Upper lobe of right lung (tissue), 1 donor: ENCODE measurements at places on chromosomes 7 and 10.

- no peak for DNase-seq
Observed at GRCh38 chr7:123533929-123534382, 439 bp downstream of the IQUB start.

- DNase-seq: no peak
Observed at GRCh38 chr7:48154792-48155413, 16.4 kb upstream of the ABCA13 start.

GRCh38 chr7:104482362-104483037 lies 154.1 kb downstream of the LHFPL3 start:
- no peak for DNase-seq

GRCh38 chr7:158252081-158252836 lies 335.4 kb downstream of the PTPRN2 start:
- peak; percentile 54 for DNase-seq

- DNase-seq: no peak
Observed at GRCh38 chr7:86939197-86939814, 120.1 kb downstream of the ELAPOR2 start.

DNA sequence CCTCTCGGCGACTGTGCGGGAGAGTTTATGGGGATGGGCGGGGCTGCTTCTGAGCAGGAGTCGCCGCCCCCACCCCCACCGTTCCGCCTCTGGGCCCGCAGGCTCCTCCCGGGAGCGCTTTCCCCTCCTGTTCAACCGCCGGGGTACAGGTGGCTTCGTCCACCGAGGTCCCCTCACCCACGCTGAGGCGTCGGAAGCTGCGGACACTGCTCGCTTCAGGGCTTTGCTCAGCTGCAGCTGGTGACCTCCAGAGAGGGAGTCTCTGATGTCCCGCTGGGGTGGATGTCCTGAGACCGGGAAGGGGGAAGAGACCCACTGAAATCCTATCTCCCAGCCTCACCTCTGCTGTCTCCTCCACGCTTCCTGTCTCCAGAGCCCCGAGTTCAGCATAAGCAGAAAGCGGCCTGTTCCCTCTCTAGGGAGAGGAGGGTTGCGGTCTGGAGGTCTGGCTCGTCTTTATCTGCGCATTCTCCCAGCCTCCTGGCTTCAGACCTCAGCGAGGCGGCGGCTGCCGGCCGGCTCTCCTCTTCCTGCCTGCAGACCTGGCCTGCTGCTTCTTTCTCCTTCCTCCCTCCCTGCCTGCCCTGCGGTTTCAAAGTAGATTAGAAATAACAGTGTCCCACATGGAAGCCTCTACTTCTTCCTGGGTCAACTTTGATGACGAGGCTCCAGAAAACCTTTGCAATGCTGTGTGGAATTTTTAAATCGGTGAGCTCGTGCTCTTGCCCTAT lies 1.8 kb downstream of the CYP2E1 start:
- no peak for DNase-seq

DNA sequence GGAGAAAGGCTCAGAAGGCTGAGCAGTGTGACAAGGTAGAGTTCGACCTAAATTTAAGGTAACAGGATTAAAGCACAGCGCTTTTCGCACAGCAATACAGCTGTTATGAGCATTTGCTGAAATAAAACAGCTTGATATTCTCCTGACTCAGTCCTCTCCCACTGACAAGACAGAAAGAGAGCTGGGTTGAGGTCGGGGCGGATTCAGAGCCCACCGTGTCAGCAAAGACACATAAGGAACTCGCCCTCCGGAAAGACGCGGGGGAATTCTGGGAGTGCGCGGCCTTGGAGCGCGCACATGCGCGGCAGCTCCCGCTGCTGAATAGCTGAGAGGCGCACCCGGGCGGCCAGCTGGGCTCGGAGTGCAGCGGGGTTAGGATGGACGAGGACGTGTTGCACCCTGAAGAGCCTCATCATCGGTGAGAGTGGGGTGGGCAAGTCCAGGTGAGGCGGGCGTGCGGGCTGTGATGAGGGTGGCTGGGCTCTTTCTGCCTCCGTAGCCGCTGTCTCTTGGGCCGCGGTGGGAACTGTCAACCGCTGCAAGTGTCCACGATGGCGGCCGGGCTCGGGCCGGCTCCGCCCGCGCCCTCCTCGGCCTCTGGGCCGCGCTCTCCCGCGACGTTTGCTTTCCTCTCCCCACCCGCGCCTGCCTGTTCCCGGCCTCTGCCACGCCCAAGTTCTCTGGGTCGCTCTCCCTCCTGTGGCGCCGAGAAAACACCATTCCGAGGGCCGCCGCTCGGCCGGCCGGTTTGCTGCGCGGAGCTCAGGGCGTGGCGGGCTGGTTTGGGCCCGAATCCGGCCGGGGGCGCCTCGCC lies 120.6 kb downstream of the LYZL1 start:
- peak; percentile 91 for DNase-seq

DNA sequence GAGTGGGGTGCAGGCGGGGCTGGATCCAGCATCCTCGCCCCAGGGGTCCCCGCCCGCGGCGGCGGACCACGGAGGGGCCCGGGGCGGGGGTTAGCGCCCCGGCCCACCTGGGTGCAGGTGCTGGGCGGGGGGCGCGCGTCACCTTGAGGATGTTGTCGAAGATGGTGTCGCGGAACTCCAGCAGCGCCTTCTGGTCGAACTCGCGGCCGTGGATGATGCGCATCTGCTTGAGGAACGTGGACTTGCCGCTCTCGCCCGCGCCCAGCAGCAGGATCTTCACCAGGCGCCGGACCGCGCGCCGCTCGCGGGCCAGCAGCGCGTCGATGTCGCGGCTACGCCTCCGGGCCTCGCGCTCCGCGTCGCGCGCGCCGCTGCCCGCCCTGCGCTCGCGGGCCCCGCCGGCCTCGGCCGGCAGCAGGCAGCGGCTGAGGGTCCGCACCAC lies 376 bp downstream of the GNA12 start:
- DNase-seq: peak; percentile 77

- DNase-seq: peak; percentile 40
Observed at GRCh38 chr7:151264615-151265014, 16.1 kb upstream of the SMARCD3 start.

DNA sequence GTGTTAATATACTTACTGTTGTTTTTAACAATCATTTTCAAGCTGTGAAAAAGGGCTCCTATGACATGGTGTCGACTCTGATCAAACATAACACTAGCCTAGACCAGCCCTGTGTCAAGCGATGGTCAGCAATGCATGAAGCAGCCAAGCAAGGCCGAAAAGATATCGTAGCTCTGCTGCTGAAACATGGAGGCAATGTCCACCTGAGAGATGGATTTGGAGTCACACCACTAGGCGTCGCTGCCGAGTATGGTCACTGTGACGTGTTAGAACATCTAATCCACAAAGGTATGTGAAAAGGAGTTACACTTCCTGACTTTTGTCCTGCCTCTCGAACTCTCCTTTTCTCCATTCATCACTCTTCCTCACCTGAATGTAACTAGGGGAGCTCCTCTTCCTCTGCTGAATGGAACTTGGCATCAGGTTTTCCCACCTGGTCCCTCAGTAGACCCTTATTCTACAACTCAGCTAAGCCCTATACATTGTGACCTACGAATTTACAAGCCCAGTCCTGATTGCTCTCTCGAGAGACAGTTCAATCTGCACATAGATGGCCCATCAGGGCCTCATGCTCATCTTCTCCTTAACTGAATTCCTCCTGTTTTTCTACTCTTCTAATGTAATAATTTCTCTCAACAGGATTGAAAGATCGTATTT lies 23.0 kb downstream of the ASB15 start:
- DNase-seq: peak; percentile 67

GRCh38 chr7:37817591-37817960 lies 30.8 kb upstream of the NME8 start:
- no peak for DNase-seq

DNA sequence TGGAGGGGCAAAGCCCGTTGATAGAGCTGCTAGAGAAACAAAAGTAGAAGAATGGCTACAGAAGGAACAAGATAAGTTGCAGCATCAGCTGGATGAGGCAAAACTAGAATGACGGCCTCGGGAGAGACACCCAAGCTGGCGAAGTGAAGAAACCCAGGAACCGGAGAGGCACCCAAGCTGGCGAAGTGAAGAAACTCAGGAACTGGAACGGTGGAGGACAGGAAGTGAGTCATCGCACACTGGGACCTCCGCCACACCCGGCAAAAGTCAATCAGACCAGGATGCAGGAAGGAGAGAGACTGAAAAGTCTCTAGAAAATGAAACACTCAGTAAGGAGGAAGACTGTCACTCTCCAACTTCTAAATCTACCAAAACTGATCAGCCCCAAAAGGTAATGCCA lies 133.0 kb upstream of the NEBL start:
- peak; percentile 66 for DNase-seq

DNA sequence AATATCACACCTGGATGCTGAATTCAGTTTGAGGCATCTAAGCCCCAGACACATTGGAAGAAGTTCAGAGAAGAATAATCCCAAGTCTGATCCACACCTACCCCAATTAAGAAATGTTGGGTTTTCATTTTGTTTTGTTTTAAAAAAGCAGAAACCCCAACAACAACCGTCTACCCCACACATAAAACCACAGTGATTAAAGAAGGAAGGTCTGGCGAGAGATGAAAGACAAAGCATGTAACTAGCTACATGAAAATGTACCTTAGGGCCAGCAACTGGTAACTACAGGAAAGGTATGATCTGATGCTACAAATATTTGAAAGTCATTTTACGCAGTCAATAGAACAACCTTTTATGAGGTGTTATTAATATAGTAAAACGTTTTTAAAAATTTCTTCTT lies 1112.3 kb downstream of the GATA3 start:
- no peak for DNase-seq

- DNase-seq: no peak
Observed at GRCh38 chr7:22653951-22654350, 73.0 kb upstream of the IL6 start.

DNA sequence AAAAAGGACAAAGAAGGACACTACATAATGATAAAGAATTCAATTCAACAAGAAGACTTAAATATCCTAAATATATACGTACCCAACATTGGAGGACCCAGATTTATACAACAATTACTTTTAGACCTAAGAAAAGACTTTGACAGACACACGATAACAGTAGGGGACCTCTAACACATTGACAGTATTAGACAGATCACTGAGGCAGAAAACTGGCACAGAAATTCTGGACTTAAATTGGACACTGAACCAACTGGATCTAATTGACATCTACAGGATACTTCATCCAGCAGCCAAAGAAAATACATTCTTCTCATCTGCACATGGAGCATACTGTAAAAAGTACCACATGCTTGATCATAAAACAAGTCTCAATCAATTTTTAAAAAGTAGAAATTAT lies 103.8 kb downstream of the DGKI start:
- no peak for DNase-seq
